ENCODE measurements at places on chromosomes 1 and 21.

DNA sequence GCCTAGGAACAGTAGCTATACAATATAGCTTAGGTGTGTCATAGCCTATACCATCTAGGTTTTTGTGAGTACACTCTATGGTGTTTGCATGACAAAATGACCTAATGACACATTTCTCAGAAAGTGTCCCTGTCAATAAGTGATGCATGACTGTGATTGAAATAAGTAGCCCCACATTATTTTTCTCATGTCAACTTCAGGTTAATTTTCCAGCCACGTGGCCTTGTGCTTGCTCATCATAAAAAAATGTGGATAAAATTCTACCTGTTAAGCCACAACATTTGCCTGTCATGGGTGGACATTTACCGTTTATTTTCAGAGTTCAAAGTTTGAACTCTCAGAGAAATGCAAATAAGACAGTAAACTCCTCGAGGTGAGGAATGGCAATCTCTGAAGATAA, 5.5 kb downstream of the DISC1 start:
- DNase-seq: no peak

GRCh38 chr21:21751286-21751685, 753.1 kb downstream of the NCAM2 start:
- DNase-seq: no peak

- DNase-seq: no peak
Observed at GRCh38 chr1:193944454-193944853, 758.0 kb upstream of the B3GALT2 start.

- no peak for DNase-seq
Observed at GRCh38 chr1:19945914-19946313, 22.5 kb upstream of the PLA2G2E start.

- DNase-seq: no peak
Observed at GRCh38 chr1:62196086-62196690, 1.5 kb downstream of the L1TD1 start.
